ENCODE measurements at places on chromosomes 7 and 10. TPM values are rescaled to one million over a fixed set of nuclear protein-coding genes. Genes with fewer than 3 reads are reported as not detected.

DNA sequence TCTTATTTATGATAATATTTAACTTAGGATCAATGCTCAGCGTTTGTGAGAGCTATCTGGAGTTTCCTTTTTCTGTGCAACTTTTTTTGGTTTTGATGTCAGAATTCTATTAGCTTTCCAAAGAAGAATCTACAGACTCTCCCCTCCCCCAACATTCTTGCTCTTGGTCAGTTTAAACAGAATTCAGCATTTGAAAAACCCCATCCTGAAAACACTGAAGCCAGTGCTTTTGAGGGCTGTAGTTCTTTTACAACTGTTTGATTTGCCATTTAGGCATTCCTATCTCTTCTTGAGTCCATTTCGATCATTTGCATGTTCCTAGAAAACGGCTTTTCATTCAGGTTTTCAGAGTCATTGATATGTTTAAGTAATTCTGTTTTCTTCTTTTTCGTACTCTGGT, 15.6 kb upstream of the CXCL12 start:
- H3K36me3 ChIP-seq: no peaks in the 10 kb centered on the region
- H3K27ac ChIP-seq: no peak overlapping the region
- H3K4me1 ChIP-seq: no peaks in the 10 kb centered on the region
- H3K27me3 ChIP-seq: no peaks in the 10 kb centered on the region
- H3K4me3 ChIP-seq: no peak overlapping the region
- no peak for DNase-seq

The ASZ1 gene
- not detected for total RNA-seq

GRCh38 chr7:41916450-41916927, 213.6 kb upstream of the INHBA start:
- H3K27ac ChIP-seq: peak overlapping the region; percentile 14
- no peak for DNase-seq
- no peaks in the 10 kb centered on the region for H3K4me1 ChIP-seq

The MRC1 gene
- total RNA-seq: 370 TPM

DNA sequence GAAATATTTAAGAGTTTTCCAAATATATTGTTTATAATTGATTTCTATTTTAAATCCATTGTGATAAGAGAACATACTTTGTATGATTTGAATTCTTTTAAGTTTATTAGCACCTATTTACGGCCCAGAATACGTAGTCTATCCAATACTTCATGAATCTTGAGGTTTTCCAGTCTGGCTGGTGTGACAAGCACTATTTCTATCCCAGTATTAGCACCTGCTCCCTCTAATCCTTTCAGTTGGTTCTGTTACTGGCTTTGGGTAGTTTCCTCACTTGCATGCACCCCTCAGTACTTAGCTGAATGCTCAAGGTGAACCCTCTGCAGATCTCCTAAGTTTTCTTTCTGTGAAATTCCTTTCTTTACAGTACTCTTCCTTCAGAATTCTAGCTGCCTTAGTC, 166.8 kb downstream of the C1GALT1 start:
- H3K36me3 ChIP-seq: no peaks in the 10 kb centered on the region
- DNase-seq: no peak
- no peaks in the 10 kb centered on the region for H3K27me3 ChIP-seq
- no peaks in the 10 kb centered on the region for H3K4me1 ChIP-seq
- no peak overlapping the region for H3K27ac ChIP-seq

GRCh38 chr7:87155788-87156187, 3.5 kb downstream of the DMTF1 start:
- DNase-seq: no peak
- H3K4me3 ChIP-seq: peak overlapping the region; percentile 77
- peaks cover 46% of the 10 kb centered on the region for H3K4me1 ChIP-seq
- no peak overlapping the region for H3K27ac ChIP-seq
- H3K36me3 ChIP-seq: no peaks in the 10 kb centered on the region

The IGFBP1 gene
- not detected for total RNA-seq

The SUN3 gene
- total RNA-seq: not detected

GRCh38 chr10:110059925-110060324, 52.1 kb downstream of the ADD3 start:
- H3K4me3 ChIP-seq: no peak overlapping the region
- DNase-seq: no peak
- no peaks in the 10 kb centered on the region for H3K27me3 ChIP-seq
- no peaks in the 10 kb centered on the region for H3K36me3 ChIP-seq

DNA sequence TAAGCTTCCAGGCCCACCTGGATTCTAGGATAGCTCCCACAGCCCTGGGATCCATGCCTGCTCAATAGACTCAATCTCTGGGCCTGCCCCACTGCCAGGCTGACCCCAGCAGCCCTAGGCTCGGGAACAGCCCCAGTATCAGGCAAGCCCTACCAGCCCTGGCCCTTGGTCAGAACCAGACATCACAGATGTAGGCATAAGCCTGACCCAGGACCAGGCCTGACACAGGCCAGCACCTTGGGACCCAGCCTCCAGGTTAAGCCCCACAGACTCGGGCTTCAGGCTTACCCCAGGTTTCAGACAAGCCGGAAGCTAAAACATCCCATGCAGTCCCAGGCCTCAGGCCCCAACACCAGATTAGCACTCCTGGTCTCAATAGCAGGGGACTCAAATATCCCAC, 276.2 kb upstream of the LRRTM3 start:
- no peaks in the 10 kb centered on the region for H3K4me1 ChIP-seq
- no peak for DNase-seq
- H3K27ac ChIP-seq: no peak overlapping the region

The ZPBP gene
- not detected for total RNA-seq

DNA sequence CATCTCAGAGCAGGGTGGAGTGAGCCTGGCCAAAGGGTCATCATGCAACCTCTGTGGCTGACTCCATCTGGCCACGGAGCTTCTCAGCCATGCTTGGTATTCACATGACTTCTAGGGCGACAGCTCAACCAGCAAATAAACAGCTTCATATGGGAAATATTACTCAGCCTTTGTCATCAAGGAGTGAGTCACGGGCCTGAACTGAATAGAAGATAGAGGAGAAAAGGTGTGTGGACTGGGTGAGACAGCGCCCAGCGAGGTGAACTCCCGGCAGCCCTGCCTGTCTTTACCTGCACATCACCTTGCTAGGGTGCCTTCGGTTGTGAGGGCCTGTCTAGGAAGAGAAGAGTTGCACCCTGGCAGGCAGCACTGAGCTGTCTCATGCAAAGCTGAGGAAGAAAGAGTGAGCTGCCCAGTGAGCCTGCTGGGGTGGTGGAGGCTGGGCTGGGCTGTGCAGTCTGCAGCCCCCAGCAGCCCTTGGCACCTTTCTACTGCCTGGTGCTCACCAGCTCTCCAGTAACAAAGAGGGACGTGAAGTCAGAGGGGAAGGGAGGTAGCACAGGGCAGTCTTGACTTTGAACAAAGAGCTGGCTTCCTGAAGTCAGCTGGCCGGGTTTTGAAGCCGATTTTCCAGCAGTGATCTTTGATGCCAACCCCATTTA, 114.2 kb downstream of the EGFR start:
- DNase-seq: no peak
- H3K27ac ChIP-seq: peak overlapping the region; percentile 69
- H3K4me3 ChIP-seq: no peak overlapping the region

GRCh38 chr7:140168816-140169215, 8.0 kb downstream of the KDM7A start:
- no peak overlapping the region for H3K27ac ChIP-seq
- H3K36me3 ChIP-seq: no peaks in the 10 kb centered on the region
- H3K4me1 ChIP-seq: peaks cover 4% of the 10 kb centered on the region
- H3K27me3 ChIP-seq: no peaks in the 10 kb centered on the region
